ENCODE measurements at places on chromosomes 5 and 9. TPM values are rescaled to one million over a fixed set of nuclear protein-coding genes. Genes with fewer than 3 reads are reported as not detected.

Gene PCDHA9
- total RNA-seq: not detected

GRCh38 chr9:133656211-133657119 is 20.3 kb downstream of the DBH start:
- no peak for DNase-seq
- H3K4me3 ChIP-seq: no peak overlapping the region
- H3K36me3 ChIP-seq: no peaks in the 10 kb centered on the region
- peaks cover 18% of the 10 kb centered on the region for H3K4me1 ChIP-seq

Gene UBE2QL1
- 25.5 TPM for total RNA-seq

DNA sequence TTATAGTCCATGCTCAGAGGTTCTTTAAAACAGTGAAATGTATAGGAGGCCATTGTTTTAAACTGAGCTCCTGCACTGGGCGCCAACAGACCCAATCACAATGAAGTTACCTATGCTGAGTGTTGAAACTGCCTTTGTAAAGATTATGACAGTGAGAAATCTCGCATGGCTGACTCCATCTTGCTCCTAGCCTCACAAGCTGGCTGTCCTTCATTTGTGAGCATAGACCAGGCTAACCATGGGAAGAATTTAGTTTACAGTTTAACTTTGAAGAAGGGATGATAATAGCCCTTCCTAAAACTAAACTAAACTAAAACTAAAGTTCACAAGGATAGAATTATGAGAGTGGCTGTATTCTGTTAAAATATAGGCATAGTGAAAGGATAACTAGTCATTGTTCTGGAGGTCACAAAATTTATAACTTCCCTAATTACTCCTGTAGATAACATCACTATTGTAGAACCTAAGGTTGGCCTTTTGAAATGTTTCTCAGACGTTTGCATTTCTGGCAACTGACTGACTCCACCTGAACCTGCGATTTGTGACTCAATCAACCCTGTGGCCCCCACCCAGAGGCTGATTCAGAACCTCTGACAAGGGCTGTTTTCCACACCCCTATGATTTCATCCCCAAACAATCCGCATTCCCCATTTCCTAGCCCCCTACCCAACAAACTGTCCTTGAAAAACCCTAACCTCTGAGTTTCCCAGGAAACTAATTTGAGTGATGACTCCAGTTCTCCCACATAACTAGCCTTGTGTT is 59.1 kb downstream of the HMHB1 start:
- no peak overlapping the region for H3K27ac ChIP-seq
- no peaks in the 10 kb centered on the region for H3K27me3 ChIP-seq

DNA sequence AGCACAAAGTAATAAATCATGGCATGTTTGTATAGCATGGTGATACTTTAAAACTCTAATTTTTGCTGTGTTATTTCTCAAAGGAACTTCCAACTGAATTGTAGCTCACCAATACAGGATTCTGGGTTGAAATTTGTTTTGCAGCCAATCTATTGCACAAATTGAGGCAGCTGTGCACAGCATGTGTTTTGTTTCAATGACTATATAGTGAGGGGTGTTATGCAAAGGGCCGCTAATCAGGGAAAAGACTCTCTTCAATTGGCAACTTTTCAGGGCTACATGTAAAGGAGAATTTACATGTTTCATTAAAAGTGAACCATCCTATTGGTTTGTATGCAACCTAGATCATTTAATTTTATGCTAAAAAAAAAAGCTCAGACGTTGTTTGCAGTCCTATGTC is 44.6 kb downstream of the PLPPR1 start:
- no peak overlapping the region for H3K27ac ChIP-seq
- no peak for DNase-seq
- H3K4me1 ChIP-seq: no peaks in the 10 kb centered on the region
- peaks cover 14% of the 10 kb centered on the region for H3K27me3 ChIP-seq

Gene TMEM8B
- 17.5 TPM for total RNA-seq

GRCh38 chr5:109173036-109173794 is 236.6 kb downstream of the PJA2 start:
- H3K4me3 ChIP-seq: no peak overlapping the region
- H3K27me3 ChIP-seq: no peaks in the 10 kb centered on the region
- H3K4me1 ChIP-seq: peaks cover 6% of the 10 kb centered on the region
- no peaks in the 10 kb centered on the region for H3K36me3 ChIP-seq
- no peak overlapping the region for H3K27ac ChIP-seq

DNA sequence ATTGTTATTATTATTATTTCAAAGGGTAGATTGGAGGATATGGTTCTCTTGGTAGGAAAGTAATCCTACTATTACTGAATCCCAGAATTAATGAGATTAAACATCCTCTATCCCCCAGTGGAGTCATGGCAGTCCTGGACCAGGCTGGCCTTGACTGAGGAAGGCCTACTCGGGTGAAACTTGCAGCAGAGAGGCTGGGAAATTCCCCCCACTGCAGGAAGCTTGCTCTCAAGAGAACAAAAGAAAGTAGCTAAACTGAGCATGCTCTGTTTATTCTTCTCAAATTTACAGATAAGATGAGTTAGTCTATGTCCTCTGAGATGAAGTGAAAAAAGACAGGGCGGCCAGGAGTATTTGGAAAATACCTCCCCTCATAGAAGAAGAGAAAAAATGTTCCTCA is 233.9 kb upstream of the RPS23 start:
- no peak overlapping the region for H3K27ac ChIP-seq
- no peak for DNase-seq
- no peaks in the 10 kb centered on the region for H3K27me3 ChIP-seq

Gene STXBP1
- 36.9 TPM for total RNA-seq

GRCh38 chr5:45774528-45774927 is 78.3 kb upstream of the HCN1 start:
- no peaks in the 10 kb centered on the region for H3K36me3 ChIP-seq
- DNase-seq: no peak
- H3K27ac ChIP-seq: no peak overlapping the region

DNA sequence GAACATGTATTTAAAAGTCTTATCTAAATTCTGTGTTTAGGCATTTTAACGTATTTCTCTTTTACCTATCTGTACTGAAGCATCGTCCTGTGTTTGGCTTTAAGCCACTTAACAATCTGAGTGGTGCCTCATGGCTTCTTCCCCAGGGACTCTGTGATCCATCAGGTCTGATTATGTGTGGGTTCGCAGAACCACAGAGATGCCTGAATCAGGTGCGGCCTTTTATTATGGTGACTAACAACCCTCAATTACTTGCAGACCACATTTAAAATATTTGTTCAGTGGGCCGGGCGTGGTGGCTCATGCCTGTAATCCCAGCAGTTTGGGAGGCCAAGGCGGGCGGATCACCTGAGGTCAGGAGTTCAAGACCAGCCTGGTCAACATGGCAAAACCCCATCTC is 39.6 kb upstream of the SAP30L start:
- H3K27me3 ChIP-seq: no peaks in the 10 kb centered on the region
- H3K4me3 ChIP-seq: no peak overlapping the region
- H3K27ac ChIP-seq: no peak overlapping the region
- DNase-seq: no peak
- peaks cover 17% of the 10 kb centered on the region for H3K36me3 ChIP-seq

GRCh38 chr5:113067635-113068344 is 91.2 kb downstream of the DCP2 start:
- H3K4me1 ChIP-seq: peaks cover 33% of the 10 kb centered on the region
- peaks cover 74% of the 10 kb centered on the region for H3K36me3 ChIP-seq
- no peak overlapping the region for H3K4me3 ChIP-seq

DNA sequence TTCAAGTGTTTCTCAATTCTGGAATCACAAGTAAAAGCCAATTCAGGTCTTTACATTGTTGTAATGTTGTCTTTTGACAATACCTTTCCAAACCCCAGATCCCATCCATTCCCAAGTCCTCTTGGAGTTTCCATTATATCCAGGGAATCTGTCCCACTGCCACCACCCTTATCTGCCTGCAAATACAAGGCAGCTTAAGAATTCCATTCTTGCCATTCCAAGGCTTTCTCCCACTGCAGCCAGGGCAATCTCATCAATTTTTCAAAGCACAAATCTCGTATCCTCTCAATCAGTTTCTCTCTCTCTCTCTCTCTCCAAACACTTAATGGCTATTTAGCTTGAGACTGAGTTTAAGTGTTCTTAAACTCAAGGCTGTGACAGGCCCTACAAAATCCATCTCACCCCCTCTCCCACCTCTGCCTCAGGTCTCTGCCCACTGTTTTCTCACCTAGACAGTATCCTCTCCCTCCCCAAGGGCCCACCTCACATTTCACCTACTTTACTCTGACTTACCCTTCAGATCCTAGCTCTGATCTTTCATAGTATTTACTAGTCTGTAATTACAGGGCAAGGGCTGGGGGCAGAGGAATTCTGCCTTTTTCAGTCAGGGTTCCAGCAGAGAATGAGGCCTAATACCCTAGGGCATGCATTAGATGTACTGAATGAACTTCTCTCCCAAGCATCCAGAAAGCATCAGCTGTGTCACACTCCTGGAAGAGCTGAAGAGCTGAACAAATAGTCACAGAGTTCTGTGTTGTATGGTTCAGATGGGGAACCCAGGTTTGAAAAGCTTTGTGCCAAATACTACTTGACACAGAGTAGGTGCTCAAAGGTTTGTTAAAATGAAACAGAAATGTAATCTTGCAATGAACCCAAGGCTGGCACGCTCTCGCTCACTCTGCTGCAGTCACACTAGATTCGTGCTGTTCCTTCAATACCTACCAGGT is 46.0 kb downstream of the RAPGEF1 start:
- H3K4me1 ChIP-seq: peaks cover 97% of the 10 kb centered on the region
- H3K36me3 ChIP-seq: no peaks in the 10 kb centered on the region
- H3K27ac ChIP-seq: peak overlapping the region; percentile 10

GRCh38 chr5:157520911-157521703 is 54.5 kb downstream of the ADAM19 start:
- no peak overlapping the region for H3K4me3 ChIP-seq
- H3K27me3 ChIP-seq: no peaks in the 10 kb centered on the region
- H3K27ac ChIP-seq: peak overlapping the region; percentile 59
- peak; percentile 41 for DNase-seq
- peaks cover 11% of the 10 kb centered on the region for H3K36me3 ChIP-seq
- H3K4me1 ChIP-seq: peaks cover 43% of the 10 kb centered on the region

GRCh38 chr9:134892820-134893420 is 12.3 kb downstream of the FCN2 start:
- no peaks in the 10 kb centered on the region for H3K36me3 ChIP-seq
- no peak overlapping the region for H3K4me3 ChIP-seq
- DNase-seq: no peak
- H3K27me3 ChIP-seq: peaks cover 7% of the 10 kb centered on the region

DNA sequence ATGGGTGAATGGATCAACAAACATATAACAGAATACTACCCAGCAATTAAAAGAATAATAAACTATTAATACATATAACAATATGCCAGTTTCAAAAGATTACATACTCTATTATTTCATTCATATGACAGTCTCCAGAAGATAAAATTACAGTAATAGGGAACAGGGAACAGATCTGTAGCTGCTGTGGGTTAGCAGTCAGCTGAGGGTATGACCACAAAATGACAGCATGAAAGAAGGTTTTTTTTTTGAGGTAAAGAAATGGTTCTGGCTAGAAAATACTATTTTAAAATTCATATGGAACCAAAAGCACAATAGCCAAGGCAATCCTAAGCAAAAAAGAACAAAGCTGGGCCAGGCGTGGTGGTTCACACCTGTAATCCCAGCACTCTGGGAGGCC is 73.0 kb upstream of the NR5A1 start:
- no peak overlapping the region for H3K4me3 ChIP-seq
- H3K4me1 ChIP-seq: no peaks in the 10 kb centered on the region
- H3K27me3 ChIP-seq: no peaks in the 10 kb centered on the region
- DNase-seq: no peak

Gene ARID3C
- not detected for total RNA-seq

Gene KIF24
- 0.63 TPM for total RNA-seq

DNA sequence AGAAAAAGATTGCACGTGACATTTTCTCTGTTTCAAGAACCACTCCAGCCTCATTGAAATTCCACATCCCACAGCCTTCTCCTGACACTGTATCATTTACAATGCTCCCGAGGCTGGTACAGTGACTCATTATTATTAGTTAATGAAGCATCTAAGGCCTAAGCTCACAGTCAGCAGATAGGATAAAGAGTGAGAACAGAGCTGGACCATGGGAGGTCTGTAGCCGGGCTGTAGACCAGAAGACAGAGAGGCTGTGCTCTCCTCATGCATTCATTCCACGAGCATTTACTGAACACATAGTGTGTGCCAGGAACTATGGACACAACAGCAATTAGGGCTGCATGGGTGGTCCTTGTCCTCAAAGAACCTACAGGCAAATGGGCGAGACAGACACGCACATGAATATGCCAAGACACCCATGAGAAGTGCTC is 47.3 kb upstream of the GALNT10 start:
- no peaks in the 10 kb centered on the region for H3K36me3 ChIP-seq
- H3K27ac ChIP-seq: peak overlapping the region; percentile 87
- H3K4me3 ChIP-seq: no peak overlapping the region
- no peak for DNase-seq

DNA sequence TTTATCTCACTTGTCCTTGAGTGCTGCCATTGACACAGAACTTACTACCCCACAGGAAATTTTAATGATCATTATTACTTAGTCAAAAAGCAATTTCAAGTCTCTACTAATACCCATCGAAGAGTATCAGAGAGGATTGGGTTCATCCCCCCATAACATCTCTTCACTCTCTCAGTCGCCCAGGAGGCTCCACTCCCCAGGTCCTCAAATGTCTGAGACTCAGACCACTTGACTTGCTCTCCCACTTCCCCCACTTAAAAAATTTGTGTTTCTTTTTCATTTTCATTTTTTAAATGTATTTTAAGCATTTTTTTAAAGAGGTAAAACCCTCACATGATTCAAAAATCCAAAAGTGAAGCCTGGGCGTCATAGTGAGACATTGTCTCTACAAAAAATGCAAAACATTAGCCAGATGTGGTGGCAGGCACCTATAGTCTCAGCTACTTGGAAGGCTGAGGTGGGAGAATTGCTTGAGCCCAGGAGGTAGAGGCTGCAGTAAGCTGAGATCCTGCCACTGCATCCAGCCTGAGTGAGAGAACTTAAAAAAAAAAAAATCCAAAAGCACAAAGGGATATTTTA is 56.8 kb upstream of the TRAF1 start:
- no peaks in the 10 kb centered on the region for H3K4me1 ChIP-seq
- DNase-seq: no peak
- no peaks in the 10 kb centered on the region for H3K36me3 ChIP-seq

GRCh38 chr5:181020688-181021087 is 19.4 kb upstream of the BTNL9 start:
- no peaks in the 10 kb centered on the region for H3K36me3 ChIP-seq
- H3K27ac ChIP-seq: no peak overlapping the region
- no peak for DNase-seq
- H3K27me3 ChIP-seq: no peaks in the 10 kb centered on the region
- no peak overlapping the region for H3K4me3 ChIP-seq

Gene CBY3
- total RNA-seq: not detected
